Stimulated activated effector memory CD8-positive, alpha-beta T cell treated with anti-CD3 and anti-CD28 coated beads, Interleukin-12 subunit alpha, Interleukin-12 subunit beta, amount 100 ng/mL, for 72 hours (primary cell): ENCODE measurements at places on chromosomes 6 and 20.

DNA sequence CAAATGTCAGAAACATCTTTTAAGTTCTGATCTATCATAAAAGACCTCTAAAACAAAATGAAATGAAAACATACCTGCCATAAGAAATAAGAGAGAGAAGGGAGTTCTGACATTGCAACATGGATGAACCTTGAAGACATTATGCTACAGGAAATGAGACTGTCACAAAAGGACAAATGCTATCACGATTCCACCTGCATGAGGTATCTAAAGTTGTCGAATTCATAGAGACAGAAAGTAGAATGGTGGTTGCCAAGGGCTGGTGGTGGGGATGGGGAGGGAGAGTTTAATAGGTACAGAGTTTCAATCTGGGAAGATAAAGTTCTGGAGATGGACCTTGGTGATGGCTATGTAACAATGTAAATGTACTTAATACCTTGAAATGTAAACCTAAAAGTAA lies 3.3 kb downstream of the EZR start:
- DNase-seq, result no peak

DNA sequence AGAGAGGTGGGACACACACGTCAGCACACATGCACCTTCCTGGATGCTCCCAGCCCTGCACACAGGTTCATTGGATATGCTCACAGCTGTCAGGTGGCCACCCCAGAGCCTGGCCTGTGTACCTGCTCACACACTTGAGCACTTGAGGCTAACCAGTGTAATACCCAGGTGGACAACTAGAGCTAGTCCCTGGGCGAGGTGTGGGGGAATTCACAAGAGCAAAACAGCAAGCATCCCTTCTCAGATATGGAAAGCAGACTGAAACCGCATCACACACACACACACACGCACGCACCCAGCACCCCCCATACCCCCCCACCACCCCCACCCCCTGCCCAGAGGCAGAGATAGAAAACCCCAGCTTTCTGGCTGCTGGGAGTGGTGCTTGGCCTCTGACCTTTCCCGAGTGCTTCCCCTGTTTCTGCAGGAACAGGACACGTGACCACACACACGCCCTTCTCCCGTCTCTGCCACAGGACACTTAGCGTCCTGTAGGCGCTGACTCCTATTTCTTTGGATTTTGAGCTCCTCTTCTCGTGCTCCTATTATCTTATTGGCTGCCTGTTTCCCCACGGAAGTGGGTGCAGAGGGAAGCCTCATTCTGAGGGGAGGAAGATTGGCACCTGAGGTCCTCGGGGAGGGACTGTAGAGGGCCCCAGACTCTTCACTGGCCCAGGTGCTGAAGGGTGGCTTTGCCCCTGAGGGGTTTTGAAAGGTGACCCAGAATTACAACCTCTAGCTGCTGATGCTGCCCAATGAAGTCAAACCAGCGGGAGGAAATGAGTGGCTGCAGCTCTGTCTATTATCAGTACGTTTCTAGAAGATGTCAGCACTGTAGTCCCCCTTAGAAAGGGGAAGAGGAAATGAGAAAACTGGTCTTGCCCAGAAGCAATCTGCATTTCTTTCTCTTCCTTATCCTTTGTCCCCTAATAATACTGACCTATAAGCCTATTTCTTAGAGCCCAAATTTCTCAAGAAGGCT lies 65.8 kb downstream of the SYTL3 start:
- no peak for DNase-seq

GRCh38 chr20:20138301-20139064 lies 86.2 kb downstream of the CFAP61 start:
- no peak for DNase-seq

- DNase-seq, result no peak
These were observed 101.8 kb downstream of the COL21A1 start for GRCh38 chr6:56145616-56146015.

- DNase-seq, result no peak
These were observed 11.5 kb upstream of the POPDC3 start for GRCh38 chr6:105191351-105191750.

DNA sequence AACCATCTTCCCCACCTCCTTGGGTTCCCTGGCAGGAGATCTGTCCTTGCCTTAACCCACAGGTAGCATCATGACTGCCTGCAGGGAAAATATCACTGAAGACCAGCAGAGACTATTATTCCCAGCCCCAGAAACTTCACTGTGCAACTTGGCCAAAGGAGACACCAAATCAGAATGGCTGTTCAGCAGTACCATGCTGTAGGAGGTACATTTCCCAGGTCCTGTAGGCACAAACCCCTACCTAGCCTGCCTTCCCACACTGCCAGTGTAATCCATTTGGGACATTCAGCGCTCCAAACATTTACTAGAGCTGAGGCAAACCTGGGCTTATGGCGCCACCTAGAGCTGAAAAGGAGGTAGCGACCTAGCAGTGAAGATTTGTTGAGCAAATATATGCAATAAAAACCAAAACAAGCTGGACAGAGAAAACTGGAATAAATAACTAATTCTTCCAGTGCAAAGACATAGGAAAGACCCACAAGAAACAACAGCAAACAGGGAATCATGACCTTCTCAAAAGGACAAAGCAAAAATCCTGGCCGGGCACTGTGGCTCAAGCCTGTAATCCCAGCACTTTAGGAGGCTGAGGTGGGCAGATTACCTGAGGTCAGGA lies 60.3 kb downstream of the VTA1 start:
- no peak for DNase-seq

GRCh38 chr6:77092971-77093370 lies 370.3 kb downstream of the HTR1B start:
- DNase-seq, result no peak

DNA sequence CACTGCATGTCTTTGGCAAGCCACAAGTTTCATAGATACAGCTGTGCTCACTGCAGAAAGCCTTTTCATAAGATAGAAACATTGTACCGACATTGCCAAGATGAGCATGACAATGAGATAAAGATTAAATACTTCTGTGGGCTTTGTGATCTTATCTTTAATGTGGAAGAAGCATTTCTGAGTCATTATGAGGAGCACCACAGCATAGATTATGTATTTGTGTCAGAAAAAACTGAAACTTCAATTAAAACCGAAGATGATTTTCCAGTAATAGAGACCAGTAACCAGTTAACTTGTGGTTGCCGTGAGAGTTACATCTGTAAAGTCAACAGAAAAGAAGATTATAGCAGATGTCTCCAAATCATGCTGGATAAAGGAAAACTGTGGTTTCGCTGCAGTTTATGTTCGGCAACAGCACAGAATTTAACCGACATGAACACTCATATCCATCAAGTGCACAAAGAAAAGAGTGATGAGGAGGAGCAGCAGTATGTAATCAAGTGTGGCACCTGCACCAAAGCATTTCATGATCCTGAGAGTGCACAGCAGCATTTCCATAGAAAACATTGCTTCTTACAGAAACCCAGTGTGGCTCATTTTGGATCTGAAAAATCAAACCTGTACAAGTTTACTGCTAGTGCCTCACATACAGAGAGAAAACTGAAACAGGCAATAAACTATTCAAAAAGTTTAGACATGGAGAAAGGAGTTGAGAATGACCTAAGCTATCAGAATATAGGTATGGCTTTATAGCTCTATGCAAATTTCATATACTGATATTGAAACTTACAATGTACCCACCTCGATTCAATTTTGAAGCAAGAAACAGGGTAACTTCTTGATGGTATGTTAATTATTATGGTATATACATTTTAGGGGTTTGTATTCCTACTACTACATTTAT lies 23.9 kb upstream of the BAG2 start:
- DNase-seq, result no peak

DNA sequence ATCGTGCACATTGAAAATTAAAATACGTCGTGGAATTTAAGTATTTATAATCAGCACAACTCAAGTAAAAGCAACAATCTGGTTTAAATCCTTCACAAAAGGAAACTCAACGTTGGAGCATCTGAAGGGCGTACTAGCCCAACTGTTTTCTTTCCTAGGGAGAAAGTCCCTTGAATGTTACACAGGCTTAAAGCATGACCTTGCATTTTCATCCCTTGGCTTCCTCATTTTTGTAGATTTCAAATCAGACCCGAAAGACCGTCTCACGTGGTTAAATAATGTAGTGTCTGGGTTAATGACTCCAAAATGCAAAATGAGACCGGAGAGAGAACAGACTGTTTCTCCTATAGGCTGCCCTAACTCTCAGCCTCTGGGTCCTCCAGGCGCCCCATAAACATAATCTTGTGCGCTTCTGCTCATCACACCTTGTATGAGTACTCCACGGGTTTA lies 249.2 kb upstream of the RREB1 start:
- no peak for DNase-seq

DNA sequence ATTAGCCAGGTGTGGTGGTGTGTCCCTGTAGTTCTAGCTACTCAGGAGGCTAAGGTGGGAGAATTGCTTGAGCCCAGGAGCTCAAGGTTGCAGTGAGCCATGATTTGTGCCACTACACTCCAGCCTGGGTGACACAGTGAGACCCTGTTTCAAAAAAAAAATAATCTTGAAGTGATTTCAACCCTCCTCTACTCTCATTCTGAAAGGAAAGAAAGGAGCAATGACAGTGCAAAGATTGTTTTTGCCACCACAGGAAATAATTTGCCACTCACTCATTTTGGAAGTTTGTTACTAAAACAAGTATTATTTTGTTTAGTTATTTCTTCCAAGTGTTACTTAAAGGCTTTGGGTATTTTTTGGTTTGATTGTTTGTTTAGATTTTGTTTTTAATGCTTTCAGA lies 45.6 kb downstream of the BLTP3A start:
- DNase-seq, result no peak

- no peak for DNase-seq
These were observed 112.1 kb downstream of the ASXL1 start for GRCh38 chr20:32470025-32470861.

- DNase-seq, result no peak
These were observed 44.1 kb downstream of the PREX1 start for GRCh38 chr20:48783533-48784272.

- no peak for DNase-seq
These were observed 2.1 kb upstream of the ZNF451 start for GRCh38 chr6:57087916-57088315.

DNA sequence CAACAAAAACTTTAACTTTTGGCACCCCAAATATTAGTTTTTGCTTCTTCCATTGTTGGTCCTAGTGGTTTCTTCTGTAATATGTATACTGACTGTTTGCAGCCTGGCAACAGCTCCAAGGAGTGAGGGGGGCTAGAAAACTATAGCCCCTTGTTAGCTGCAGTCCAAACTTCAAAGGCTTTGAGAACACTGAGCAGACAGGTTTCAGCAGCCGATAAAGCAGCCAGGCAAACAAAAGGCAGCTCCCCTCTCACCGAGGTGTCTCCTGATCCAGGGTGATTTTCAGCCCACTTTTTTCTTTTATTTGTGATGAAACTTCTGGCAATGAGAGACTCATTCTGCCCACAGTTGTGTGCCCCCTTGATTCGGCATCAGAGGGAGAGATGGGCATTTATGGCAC lies 80.7 kb downstream of the OLIG3 start:
- no peak for DNase-seq

DNA sequence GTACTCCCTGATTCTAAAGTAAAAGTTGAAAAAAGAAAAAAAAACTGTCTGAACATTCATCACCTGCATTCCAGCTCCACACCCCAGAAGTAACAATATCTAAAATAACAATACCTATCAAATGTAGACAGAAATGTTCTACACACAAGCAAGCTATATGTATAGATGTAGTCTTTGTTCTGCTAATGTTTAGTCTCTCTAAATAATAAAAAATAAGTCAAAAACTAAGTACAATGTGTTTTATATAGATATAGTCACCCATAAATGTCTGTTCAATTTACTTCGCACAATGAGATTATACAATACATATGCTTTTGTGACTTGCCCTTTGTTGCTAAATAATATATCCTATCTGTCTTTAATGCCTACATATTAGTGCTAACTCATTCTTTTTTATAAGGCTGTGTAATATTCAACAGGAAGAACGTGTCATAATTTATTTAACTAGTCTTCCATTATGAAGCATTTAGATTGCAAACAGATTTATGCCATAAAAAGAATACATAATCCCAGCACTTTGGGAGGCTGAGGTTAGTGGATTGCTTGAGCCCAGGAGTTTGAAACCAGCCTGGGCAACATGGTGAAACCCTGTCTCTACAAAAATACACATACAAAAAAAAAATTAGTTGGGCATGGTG lies 216.2 kb upstream of the ZNF217 start:
- no peak for DNase-seq

DNA sequence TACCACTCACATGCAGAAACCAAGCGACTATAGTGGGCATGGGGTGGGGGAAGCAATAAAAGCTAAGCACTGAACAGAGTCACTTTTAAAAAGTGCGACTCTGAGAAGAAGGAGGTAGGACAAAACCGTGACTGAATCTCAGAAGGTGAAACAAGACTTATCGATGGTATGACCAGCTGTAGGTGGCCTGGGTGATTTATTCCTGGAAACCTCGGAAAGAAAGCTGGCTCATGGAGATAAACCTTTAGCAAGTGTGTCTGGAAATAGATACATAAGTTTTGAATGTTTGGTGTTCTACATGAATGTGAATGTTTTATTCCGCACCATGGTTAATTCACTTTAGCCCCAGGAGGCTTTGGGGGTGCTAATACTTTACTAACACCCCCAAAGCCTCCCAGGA lies 43.9 kb downstream of the BANF2 start:
- DNase-seq, result no peak

DNA sequence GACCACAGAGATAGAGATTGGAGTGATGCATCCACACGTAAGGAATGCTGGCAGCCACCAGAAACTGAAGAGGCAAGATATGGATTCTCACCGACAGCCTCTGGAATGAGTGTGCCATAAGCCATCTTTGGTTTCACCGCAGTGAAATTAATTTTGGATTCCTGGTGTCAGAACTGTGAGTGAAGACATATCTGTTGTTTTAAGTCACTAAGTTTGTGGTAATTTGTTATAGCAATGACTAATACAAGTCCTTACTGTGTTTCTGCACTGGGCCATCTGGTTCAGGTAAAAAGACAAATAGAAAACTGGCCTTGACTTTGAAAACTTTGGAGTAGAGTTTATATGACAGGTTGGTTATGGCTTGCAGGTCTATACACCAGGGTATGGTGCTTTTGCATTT lies 261.9 kb downstream of the PHF3 start:
- DNase-seq, result no peak
